T-cell (primary cell): ENCODE measurements at places on chromosomes 12 and 14.

GRCh38 chr12:75759842-75760572 is 248.6 kb upstream of the KRR1 start:
- DNase-seq, result no peak

GRCh38 chr14:77190977-77191376 is 9.4 kb downstream of the TMEM63C start:
- no peak for DNase-seq

GRCh38 chr14:102020058-102020971 is 55.9 kb downstream of the DYNC1H1 start:
- DNase-seq, result peak; percentile 20

DNA sequence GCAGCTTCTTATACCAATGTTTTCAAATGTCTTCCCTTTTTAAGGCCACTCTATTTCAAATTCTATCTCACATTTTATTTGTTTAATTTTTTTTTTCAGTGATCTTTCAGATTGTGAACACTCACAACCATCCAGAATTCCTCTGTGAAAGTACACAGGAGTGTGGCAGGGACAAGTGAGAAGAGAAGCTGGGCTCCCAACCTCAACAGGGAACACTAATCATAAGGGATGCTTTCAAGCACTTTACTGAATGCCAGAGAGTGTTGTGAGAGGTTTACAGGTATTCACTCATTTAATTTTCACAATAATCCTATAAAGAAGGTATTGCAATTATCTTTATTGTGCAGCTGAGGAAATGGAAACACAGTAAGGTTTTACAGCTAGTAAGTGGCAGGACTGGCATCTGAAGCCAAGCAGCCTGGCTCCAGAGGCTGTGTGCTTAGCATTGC is 60.1 kb upstream of the PYGL start:
- DNase-seq, result no peak

DNA sequence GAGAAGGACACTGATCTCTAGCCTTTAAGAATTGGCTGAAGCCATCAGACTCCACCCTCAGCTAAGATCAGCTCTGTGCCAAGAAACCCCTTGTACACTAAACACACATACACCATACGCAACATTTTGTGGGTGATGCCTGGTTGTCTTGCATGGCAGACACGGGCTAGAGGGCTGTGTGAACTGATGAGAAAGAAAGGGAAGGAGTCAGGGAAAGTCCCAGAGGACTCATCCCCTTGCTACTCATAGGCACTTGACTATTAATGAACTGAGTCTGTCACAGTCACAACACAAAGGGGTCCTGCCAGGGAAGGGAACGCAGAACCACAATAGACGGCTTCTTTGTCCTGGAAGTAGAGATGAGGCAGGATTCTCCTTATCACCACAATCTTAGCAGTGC is 80.8 kb downstream of the EMP1 start:
- no peak for DNase-seq

- no peak for DNase-seq
Measured at GRCh38 chr14:85535991-85536832, 6.3 kb downstream of the FLRT2 start.

DNA sequence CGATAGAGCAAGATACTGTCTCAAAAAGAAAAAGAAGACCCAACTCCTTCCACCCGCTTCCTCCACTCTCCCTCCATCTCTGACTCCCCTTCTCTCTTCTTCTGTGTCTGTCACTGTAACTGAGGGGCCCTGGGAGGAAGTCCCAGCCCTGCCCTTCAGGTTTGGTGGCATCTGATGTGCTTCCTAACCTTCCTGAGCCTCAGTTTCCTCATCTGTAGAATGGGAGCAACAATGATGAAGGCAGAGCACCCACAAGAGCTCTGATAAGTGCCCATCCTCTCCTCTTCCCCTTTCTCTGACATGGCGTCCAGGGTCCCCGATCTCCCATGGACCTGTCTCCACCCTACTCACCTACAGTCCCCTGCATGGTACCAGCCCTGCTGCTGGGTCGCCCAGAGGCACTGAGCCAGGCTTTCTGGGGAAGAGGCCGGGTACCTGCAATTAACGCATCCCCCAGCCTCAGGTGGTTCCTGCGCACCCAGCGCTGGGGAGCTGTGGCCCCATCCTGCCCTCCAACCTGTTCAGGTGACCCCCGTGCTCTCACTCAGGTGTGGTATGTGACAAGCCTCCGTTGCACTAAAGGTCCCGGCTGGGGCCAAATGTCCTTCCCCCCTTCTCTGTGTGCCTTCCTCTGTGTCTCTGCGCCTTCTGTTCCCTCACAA is 13.2 kb downstream of the FOXN4 start:
- DNase-seq, result no peak

DNA sequence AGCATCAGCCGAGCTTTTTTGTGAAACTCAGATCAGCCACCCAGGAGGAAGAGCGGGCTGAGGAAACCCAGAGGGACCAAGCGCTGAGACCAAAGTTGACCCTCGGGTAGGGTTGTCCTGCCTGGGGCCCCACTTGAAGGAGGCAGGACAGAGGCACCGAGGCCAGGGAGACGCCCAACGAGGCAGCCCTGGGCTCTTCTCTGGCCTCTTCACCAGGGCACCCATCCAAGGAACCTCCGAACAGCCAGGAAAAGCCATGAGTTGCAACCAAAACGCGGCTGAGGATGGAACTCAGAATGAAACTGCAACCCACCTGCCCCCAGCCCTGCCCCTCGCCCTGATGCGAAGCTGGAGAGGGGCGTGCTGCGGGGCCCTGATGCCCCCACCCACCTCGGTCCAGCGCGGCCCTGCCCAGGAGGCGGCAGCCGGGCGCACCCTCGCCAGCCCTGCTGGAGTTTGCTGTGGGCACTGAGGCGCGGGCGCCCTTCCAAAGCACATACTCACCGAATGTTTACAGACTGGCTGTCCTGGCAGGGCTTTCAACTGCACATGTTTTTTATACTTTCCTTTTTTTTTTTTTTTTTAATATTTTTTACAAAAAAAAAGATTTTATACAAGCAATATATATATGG is 41.9 kb downstream of the JDP2 start:
- DNase-seq, result no peak

DNA sequence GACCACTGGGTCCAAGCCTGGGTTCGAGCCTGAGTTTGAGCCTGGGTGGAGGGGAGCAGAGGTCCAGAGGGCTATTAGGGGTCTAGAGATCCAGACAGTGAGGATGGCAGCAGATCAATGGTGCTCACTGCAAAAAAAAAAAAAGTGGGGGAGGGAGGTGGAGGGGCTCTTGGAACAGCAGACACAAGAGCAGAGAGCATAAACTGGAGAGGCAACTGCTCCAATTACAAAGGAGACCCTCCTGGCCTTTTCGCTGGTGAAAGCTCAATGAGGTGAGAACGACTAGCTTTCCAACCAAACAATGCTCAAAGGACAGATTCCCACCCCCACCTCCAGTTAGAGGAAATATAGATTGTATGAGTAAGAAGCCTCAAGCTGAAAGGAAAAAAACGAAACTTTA is 124.2 kb upstream of the TSPAN8 start:
- DNase-seq, result no peak

- no peak for DNase-seq
Measured at GRCh38 chr12:82873951-82874350, 187.2 kb downstream of the TMTC2 start.
